ENCODE measurements at places on chromosomes 4 and X. TPM values are rescaled to one million over a fixed set of nuclear protein-coding genes. Genes with fewer than 3 reads are reported as not detected.

DNA sequence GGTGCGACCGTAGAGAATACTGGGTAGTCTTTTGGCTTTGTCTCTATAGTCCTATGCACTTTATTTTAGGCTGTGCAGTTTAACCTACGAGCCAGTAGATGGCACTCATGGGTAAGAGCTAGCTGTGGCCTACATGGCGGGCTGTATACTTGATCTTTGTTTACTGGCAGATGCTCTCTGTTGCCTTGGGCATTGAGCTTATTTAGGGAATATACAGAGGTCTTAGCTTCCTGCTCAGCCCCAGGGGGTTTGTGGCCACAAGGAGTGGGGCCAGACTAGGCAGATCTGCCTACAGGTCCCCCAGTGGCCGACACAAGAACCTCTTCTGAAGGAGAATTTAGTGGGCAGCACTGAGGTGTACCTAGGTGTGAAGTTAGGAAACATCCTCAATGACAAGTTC, 227.6 kb upstream of the HDX start:
- peak; percentile 1 for DNase-seq

- DNase-seq: peak; percentile 19
These were observed 4.2 kb downstream of the PAK3 start for GRCh38 chrX:111100191-111100590.

- DNase-seq: no peak
These were observed 356.2 kb downstream of the GRIA2 start for GRCh38 chr4:157576671-157577217.

Gene UBA6
- total RNA-seq: 98.6 TPM

- no peak for DNase-seq
These were observed 183.3 kb downstream of the MAB21L2 start for GRCh38 chr4:150765216-150765615.
